COR-L47 (cell line): ENCODE measurements at places on chromosomes 7 and 10.

DNA sequence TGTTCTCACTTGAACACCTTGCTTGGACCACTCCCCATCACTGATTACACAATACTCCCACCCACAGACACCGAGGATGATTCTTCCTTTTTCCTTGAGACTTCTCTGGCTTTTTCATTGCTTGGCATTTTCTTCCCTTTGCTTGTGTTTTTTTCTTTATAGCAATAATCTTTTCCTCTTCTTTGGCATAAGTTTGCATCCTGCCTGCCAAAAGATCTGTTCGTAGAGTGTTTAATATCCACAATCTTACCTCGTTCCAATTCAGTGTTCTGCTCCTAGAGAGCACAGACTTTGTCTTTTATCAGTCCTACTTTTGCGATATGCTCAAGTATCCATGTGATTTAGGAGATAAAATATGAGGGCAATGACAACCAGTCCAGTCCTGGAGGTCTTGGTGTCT lies 303.3 kb upstream of the CDC14C start:
- DNase-seq, result no peak

GRCh38 chr10:121804460-121804859 lies 123.4 kb downstream of the ATE1 start:
- DNase-seq, result no peak

- DNase-seq, result no peak
Measured at GRCh38 chr10:107924458-107924857, 760.0 kb upstream of the SORCS1 start.

DNA sequence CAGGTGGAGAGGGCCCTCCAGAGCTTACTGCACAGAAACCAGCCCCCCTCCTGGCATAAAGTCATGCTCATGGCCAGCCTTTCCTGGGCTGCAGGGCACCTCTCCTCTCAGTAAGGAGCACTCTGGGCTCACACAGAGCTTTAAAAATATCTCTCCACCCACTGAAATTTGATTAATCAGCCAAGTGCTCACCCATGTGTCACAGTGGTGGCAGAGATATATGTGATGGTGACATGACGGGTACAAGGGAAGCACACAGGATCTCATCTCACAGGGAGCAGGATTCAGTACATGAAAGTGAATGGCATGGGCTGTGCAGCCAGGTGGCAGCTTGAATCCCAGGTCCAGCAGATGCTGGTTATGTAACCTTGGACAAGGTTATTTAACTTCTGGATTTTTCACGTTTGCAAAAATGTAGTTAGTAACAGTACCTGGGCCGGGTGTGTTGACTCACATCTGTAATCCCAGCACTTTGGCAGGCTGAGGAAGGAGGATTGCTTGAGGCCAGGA lies 144.8 kb downstream of the CALN1 start:
- DNase-seq, result no peak

- DNase-seq, result no peak
Measured at GRCh38 chr10:98676895-98677294, 230.2 kb upstream of the HPS1 start.

GRCh38 chr10:27949528-27950241 lies 49.2 kb downstream of the ODAD2 start:
- DNase-seq, result no peak

DNA sequence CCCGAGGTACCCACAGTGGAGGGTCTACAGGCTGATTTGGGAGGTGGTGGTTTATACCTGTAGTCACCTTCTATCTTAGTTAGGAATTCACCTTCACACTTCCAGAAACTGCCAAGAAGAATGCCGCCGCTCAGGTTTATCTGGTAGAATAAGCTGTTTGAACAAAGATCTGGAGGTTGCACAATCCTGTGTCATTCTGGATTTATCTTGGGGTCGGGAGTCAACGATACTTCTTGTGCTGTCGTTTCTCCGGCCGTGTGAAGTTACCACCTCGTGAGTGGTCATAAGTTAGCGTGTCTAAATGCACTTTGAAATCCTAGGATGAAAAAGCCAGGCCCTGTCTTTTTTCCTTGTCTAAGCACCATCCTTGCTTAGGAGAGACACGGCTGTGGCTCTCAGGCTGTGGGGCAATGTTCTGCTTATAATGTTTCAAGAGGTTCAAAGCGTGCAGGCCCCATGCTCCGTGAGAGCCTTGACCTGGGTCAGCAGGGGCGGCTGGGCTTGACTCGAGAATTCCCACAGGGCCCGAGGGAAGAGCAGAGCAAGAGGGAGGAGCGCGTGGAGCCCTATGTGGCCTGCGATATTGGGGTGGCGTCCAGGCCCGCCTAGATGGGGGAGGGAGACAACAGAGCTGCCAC lies 35.5 kb downstream of the GRIFIN start:
- DNase-seq, result no peak

- DNase-seq, result no peak
Measured at GRCh38 chr7:909358-910329, 33.3 kb downstream of the GET4 start.

- no peak for DNase-seq
Measured at GRCh38 chr7:126605553-126605952, 647.2 kb downstream of the GRM8 start.

- no peak for DNase-seq
Measured at GRCh38 chr7:134502463-134503371, 24.6 kb upstream of the AKR1B10 start.

GRCh38 chr10:132269266-132270230 lies 38.2 kb downstream of the STK32C start:
- DNase-seq, result no peak

DNA sequence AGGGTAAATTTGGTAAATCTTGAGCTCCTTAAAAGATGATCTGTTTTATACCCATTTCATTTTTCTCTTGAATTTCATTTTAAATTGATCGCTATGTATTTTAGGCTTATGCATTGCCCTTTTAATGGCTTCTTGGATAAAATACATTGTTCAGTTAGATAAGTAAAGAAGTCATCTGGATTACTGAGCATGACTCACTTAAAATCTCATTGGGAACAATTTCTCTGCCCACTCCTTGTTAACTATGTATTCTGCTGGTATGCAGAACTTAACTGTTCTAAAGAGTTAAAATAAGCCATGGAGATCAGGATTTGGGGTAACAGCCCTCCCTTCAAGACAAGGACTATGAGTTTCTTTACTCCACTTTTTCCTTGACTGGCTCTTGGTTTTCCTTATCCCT lies 134.2 kb downstream of the SND1 start:
- no peak for DNase-seq

DNA sequence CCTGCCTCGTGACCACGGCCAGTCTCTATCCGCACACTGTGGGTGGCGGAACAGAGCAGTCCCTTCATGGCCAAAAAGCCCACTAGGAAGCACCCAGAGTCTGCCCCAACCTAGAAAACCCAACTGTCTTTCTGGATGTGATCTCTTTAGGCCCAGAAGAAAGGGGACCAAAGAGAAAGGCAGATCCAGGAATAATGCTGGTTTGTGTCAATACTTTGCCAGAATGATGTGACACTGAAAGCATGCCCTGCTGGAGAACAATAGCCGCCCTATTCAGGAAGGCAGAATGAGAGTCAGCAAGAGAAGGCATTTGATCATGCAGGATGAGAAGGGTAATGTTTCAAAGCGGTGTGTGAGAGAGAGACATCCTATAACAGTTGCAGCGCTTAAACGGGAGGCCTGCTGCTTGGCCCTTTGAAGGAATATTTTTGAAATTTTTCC lies 274.7 kb downstream of the USP6NL start:
- DNase-seq, result no peak

- DNase-seq, result no peak
Measured at GRCh38 chr10:85262992-85263391, 934.6 kb downstream of the CCSER2 start.

DNA sequence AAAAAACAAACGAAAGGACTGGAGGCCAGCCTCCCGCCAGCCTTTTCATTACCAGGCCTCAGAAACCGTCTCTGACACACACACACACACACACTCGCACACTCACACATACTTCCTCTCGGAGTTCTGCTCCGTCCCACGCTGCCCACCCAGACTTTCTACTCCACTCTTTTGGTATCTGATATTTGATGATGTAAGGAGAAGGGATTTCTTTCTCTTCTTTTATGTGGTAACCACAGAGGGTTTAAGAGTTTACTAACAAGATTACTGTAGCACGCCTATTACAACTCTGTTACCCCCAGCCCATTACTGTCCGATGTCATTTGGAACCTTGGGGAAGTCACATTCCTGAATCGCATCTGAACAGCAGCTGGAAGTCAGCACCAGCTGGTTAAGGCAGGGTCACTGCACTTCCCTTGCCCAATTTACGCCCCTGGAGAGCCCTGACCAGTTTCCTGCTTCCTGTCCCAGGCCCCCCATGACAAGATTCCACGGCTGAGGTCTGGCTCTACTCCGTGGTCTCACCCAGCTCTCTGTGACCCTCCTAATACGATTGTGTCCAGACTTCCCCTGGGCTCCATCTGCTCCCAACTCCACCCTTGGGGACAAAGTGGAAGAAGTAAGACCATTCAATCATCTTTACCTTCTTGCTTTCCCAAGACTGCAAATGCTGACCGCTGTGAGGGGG lies 1.1 kb downstream of the DENND2A start:
- no peak for DNase-seq

GRCh38 chr10:77405771-77406241 lies 231.8 kb downstream of the KCNMA1 start:
- DNase-seq, result peak; percentile 73

DNA sequence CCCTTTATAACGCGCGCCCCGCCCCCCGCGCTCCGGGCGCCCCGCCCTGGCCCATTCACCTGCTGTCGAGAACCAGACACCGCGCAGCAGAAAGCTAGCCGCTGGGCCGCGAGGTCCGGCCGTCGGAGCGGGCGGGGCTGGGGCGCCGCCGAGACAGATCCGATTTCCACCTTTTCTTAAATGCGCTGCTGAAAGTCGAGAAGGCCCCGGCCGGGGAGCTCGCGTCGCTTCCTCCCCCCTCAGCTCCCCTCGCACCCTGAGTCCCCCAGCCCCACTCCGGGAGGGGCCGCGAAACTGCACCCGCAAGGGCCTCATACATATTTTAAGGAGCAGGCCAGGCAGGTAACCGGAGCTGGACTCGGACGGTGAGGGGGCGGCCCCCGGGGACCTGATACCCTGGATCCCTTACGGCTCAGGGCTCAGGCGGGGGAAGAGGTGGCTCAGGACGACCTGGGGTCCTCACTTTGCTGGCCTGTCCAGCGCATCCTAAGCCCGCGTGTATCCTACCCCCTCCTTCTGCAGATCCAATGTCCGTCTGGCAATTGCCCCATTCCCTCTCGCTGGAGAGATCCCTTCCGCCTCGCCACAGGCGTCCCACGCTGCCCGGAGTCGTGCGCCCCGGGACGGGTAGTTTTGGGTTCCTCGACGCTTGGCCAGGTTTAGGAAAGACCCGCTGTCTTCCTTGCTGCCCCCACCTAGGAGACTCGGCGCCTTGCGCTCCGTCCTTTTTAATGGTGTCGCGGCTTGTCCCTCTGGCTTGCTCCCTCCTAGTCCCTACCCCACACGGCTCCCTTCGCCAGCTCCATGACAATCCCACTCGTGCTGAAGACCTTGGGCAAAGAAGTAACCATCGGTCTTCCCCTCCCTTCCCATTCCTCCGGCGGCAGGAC lies 170.6 kb downstream of the UBE2H start:
- no peak for DNase-seq

- DNase-seq, result no peak
Measured at GRCh38 chr10:62635127-62635526, 169.4 kb upstream of the ADO start.

- DNase-seq, result no peak
Measured at GRCh38 chr10:52533986-52534385, 219.9 kb downstream of the DKK1 start.

- no peak for DNase-seq
Measured at GRCh38 chr10:70145166-70145665, 1.3 kb downstream of the TYSND1 start.

DNA sequence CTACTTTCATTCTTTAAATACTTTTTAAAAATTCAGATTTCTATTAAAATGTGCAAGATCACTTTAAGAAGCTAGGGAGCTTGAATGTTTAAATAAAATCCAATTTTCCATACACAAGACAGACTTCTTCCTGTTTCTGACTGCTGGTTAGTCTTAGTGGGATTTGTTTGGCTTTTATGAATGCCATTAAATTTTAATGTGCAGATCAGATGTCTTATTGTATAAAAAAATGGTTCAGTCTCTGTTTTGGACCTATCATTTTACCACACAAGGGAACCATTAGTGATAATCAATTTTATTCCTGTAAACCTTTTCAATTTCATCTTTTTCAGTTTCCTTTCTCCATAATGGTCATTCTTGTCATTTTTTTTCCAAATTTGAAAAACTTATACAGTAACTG lies 63.2 kb downstream of the VCL start:
- DNase-seq, result no peak
